Stimulated activated CD8-positive, alpha-beta memory T cell treated with anti-CD3 and anti-CD28 coated beads, Interleukin-4, amount 100 ng/mL, for 4 hours (primary cell): ENCODE measurements at places on chromosomes 2 and 18.

GRCh38 chr2:154233231-154233630 lies 361.5 kb downstream of the GALNT13 start:
- DNase-seq: no peak

- DNase-seq: no peak
Observed at GRCh38 chr2:237199082-237199481, 113.4 kb downstream of the COPS8 start.

DNA sequence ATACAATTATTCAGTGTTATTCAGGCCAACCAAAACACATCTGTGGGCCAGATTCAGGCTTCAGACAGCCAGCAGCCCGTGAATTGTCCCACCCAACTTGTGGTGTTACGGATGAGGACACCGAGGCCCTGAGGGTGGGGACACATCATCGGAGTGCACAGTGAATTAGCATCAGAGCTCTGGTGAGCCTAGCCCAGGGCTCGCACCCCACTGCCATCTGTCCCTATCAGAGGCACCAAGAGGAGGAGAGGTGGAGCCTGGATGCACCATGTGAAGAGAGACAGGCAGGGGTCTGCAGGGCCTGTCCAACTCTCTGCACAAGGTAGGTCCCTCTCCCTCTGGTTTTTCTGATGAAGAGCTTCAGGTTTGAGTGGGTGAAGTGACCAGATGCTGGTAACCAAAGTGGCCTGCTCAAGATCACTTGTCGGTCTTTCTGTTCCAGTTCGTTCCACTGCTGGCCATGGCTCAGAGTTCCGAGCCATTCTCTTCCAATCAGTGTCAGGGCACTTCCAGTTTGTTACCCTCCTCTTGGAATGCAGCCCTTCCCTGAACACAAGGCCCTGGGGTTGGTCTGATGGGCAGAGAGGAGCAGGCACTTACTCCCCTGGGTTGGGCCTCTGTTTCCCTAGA lies 14.8 kb upstream of the GLI2 start:
- no peak for DNase-seq

DNA sequence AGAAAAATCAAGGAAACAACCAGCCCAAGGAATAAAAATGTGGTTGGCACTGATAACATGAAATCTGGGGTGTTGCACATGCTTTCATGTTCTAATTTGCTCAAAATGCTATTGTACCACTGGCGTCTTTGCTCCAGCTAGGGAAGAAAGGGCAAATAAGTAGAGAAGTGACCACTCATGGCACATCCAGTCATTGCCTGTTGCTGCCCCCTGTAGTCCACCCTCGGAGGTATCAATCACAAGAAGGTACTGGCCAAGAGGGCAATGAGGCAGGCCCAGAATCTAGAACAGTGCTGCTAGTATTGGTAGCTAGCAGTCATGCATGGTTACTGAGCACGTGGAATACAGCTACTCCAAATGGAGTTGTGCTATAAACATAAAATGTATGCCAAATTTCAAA lies 213.4 kb downstream of the CDCA7 start:
- no peak for DNase-seq

- no peak for DNase-seq
Observed at GRCh38 chr2:211216221-211216620, 659.8 kb downstream of the CPS1 start.

- no peak for DNase-seq
Observed at GRCh38 chr2:70124983-70125480, 37.8 kb downstream of the PCBP1 start.

GRCh38 chr2:171210864-171211431 lies 50.3 kb upstream of the TLK1 start:
- no peak for DNase-seq

DNA sequence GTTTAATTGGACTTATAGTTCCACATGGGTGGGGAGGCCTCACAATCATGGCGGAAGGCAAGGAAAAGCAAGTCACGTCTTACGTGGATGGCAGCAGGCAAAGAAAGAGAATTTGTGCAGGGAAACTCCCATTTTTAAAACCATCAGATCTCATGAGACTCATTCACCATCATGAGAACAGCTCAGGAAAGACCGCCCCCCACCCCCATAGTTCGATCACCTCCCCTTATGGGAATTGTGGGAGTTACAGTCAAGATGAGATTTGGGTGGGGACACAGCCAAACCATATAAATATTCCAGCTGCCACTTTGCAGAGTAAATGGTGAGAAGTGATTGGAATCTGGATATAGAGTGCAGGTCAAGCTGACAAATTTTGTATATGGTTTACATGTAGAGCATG lies 187.4 kb downstream of the ARL4C start:
- no peak for DNase-seq

- DNase-seq: no peak
Observed at GRCh38 chr18:46237891-46238290, 133.7 kb downstream of the HAUS1 start.

GRCh38 chr2:173441222-173441621 lies 86.5 kb downstream of the CDCA7 start:
- no peak for DNase-seq

- DNase-seq: no peak
Observed at GRCh38 chr2:174874085-174874484, 109.8 kb upstream of the CHRNA1 start.

GRCh38 chr2:197198890-197199289 lies 111.7 kb downstream of the ANKRD44 start:
- DNase-seq: peak; percentile 72

DNA sequence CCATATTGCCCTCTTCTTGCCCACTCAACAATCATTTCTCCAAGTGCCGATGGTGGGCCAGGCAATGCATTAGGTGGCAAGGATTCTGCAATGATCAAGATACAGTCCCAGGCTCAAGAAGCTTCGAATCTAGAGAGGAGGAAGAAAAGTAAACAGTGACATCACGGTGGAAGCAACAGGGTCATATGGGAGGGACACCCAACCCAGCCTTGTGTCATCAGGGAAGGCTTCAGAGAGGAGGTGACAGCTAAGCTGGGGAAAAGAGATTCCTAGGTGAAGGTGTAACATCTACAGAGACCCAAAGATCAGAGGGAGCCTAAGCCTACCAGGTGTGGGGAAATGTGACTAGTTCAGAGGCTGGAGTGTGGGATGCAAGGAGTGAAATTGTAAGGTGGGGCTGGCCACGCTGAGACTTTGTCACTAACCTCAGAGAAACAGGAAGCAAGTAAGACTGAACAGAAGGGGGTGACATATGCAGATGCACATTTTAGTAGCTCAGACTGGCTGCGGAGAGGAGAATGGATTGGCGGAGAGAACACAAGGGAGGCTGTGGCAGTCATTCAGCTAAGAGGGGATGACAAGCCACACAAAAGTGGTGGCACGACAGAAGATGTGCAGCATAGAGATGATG lies 104.9 kb downstream of the ANKRD44 start:
- peak; percentile 46 for DNase-seq

DNA sequence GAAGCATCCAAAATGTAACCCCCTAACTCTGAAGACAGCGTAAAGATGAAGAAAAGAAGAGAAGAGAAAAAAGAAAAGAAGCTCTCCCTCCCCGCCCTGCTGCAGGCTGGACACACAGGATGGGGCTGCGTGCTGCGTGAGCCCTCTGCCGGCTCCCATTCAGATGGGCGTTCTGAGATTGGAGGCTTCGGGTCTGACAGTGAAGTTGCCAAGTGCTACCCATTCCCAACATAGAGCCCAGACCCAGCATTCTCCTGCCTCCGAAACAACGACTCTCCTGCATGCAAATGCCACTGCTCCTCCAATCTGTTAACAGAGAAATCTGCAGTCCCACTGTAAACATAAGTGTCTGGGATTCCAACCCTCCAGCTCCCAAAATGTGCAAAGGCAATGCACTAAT lies 234.9 kb downstream of the BCL11A start:
- no peak for DNase-seq

DNA sequence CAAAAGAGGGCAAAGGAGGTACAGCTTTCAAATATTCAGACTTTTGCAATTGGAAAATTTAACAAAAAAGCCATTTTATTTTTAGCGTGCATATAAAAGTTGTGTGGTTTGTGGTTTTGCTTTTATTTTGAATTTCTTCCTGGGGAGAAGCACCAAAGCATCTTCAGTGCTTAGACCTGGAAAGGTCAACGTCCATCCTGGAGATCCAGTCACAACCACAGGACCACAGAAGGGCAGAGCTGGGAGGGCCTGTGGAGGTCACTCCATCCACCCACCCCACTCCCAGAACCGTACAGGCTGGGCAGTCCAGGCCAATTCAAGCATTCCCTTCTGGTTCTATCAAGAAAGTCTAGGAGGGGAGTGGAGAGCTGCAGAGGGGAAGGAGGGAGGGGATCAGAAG lies 43.8 kb downstream of the MPHOSPH10 start:
- no peak for DNase-seq
